ENCODE measurements at places on chromosomes 4 and X. TPM values are rescaled to one million over a fixed set of nuclear protein-coding genes. Genes with fewer than 3 reads are reported as not detected.

Gene TLR10
- 0.37 TPM for total RNA-seq

Gene GPR143
- total RNA-seq: not detected

Gene GABRE
- total RNA-seq: not detected

Gene FNIP2
- total RNA-seq: 19.7 TPM

Gene PNMA6F
- total RNA-seq: not detected

Gene CT45A5
- not detected for total RNA-seq

Gene MID1
- 0.07 TPM for total RNA-seq

Gene PPP1R2C
- total RNA-seq: not detected

Gene JCHAIN
- total RNA-seq: not detected

Gene MAGED4B
- 0.85 TPM for total RNA-seq

Gene NAP1L3
- total RNA-seq: 0.61 TPM

Gene TMLHE
- total RNA-seq: 10.2 TPM

Gene NALF2
- 0.20 TPM for total RNA-seq

Gene ZNF182
- total RNA-seq: 6.7 TPM

Gene ANAPC4
- 46.1 TPM for total RNA-seq

Gene C4orf51
- total RNA-seq: not detected

Gene DIPK2B
- not detected for total RNA-seq

Gene FRAS1
- not detected for total RNA-seq

Gene MED28
- total RNA-seq: 42.7 TPM

Gene QRFPR
- total RNA-seq: not detected

Gene PLP2
- total RNA-seq: 90.7 TPM

Gene GAGE2A
- total RNA-seq: not detected

Gene FAM120C
- 9.9 TPM for total RNA-seq

Gene MMGT1
- 22.1 TPM for total RNA-seq

Gene GLRA2
- total RNA-seq: not detected

Gene RELL1
- 39.8 TPM for total RNA-seq

Gene MTMR8
- total RNA-seq: 5.1 TPM

Gene TCEAL3
- 0.49 TPM for total RNA-seq

Gene NPY2R
- total RNA-seq: not detected

Gene EVC
- total RNA-seq: 1.5 TPM

Gene NAA10
- total RNA-seq: 88.4 TPM

Gene USP27X
- total RNA-seq: 1.7 TPM

Gene GYG2
- not detected for total RNA-seq

Gene CFAP47
- not detected for total RNA-seq

Gene NDP
- total RNA-seq: not detected

Gene EIF2S3
- total RNA-seq: 183 TPM

Gene CLDN34
- total RNA-seq: not detected

Gene SPANXN4
- total RNA-seq: not detected

Gene MGAT4D
- not detected for total RNA-seq

Gene CLGN
- not detected for total RNA-seq

Gene XG
- total RNA-seq: 0.95 TPM

Gene CFAP299
- not detected for total RNA-seq

Gene TDO2
- total RNA-seq: not detected

Gene GSX2
- not detected for total RNA-seq

Gene RBM46
- total RNA-seq: not detected

Gene FHIP1A
- total RNA-seq: not detected

Gene G6PD
- 72.7 TPM for total RNA-seq

Gene HSD17B13
- 0.22 TPM for total RNA-seq

Gene AREG
- total RNA-seq: 0.27 TPM

Gene GRIA3
- not detected for total RNA-seq

Gene MXRA5
- total RNA-seq: not detected

Gene GC
- total RNA-seq: not detected

Gene PHOX2B
- not detected for total RNA-seq

Gene BTC
- not detected for total RNA-seq

All from T-helper 1 cell treated with Interleukin-12 subunit alpha and Interleukin-12 subunit beta and Interleukin-4 antibody, amounts not matched to agents 30 ng/mL and 1 ng/mL, for 36 hours (primary cell).